ENCODE measurements at places on chromosomes 4 and X. TPM values are rescaled to one million over a fixed set of nuclear protein-coding genes. Genes with fewer than 3 reads are reported as not detected.

The SOWAHD gene
- 0.33 TPM for total RNA-seq

The PAGE4 gene
- not detected for total RNA-seq

The PAGE2 gene
- total RNA-seq = not detected

The RS1 gene
- not detected for total RNA-seq

The DMRTC1B gene
- total RNA-seq = not detected

- H3K4me3 ChIP-seq = no peak overlapping the region
- no peaks in the 10 kb centered on the region for H3K36me3 ChIP-seq
- H3K4me1 ChIP-seq = no peaks in the 10 kb centered on the region
- DNase-seq = no peak
Measured at GRCh38 chrX:78712336-78712735, 35.2 kb upstream of the LPAR4 start.

DNA sequence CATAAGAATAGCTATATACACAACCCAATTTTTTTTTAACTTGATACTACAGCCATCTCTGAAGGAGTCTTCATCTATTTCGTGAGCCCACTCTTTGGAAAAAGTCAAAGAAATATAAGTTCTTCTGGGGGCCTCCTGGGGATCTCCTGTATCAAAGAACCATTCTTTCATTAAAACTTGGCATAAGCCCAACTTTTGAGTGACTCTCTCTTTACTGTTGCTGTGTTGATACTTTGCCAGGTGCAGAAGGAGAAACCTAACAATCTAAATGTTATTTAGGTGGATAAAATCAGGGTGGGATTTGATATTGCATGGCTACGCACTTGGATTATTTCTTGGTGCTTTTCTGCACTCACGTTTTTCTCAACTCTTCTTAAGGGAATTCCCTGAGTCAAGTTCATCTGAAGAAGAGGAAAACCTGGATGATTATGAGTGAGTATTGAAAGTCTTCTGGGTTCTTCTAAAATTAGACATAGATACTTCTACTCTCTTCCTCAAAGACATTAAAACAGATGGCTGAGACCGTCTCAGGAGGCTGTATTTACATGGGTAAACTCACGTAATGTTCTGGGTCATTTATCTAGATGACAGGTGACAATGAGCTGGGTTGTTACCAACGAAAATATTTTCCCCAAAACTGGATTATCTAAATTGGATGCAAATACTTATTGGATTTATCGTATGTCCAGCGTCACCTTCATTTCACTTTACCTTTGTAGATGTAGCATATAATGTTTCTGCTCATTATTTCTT is 25.2 kb downstream of the BMX start:
- no peaks in the 10 kb centered on the region for H3K4me1 ChIP-seq
- no peak overlapping the region for H3K27ac ChIP-seq
- H3K27me3 ChIP-seq = peaks cover 17% of the 10 kb centered on the region
- no peaks in the 10 kb centered on the region for H3K36me3 ChIP-seq
- no peak for DNase-seq
- no peak overlapping the region for H3K4me3 ChIP-seq

DNA sequence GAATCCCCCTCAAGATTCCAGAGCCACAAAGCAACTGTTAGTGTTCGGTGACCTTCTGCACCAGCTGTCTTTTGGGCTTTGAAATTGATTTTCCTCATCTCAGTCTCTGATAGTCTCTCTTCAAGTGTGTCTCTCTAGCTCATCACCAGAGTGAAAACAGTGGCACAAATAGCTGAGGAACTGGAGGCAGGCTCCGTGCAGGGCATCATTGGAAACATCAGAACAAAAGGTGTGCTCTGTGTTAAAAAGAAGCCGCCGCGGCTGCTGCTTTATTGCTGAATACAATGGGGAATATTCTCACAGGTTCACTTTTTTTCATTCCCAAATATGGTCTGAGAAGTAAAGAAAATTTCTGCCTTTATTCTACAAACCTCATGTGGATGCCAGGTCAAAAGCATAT is 297.5 kb downstream of the DCTD start:
- DNase-seq = no peak
- no peaks in the 10 kb centered on the region for H3K36me3 ChIP-seq
- H3K27me3 ChIP-seq = no peaks in the 10 kb centered on the region
- no peaks in the 10 kb centered on the region for H3K4me1 ChIP-seq
- no peak overlapping the region for H3K4me3 ChIP-seq

DNA sequence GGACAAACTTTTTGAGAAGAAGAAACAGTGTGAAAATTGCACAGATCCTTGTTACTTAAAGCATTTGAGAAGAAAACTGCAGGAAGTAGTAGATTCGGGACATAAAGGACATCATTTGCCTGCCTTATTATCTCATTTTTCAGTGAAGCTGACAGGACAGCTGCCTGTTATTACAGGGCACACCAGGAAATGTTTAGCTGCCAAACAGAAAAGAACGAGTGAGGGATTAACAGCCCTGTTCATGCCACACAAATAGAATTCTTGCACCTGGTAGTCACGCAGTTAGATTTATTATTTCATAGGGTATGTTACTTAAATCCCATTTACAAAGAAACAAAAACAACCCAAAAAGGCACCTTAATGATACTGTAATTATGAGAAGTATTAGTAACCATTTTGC is 100.6 kb downstream of the CHIC2 start:
- no peaks in the 10 kb centered on the region for H3K36me3 ChIP-seq
- H3K4me3 ChIP-seq = no peak overlapping the region
- H3K27ac ChIP-seq = no peak overlapping the region
- H3K4me1 ChIP-seq = peaks cover 8% of the 10 kb centered on the region
- H3K27me3 ChIP-seq = no peaks in the 10 kb centered on the region
- DNase-seq = no peak

DNA sequence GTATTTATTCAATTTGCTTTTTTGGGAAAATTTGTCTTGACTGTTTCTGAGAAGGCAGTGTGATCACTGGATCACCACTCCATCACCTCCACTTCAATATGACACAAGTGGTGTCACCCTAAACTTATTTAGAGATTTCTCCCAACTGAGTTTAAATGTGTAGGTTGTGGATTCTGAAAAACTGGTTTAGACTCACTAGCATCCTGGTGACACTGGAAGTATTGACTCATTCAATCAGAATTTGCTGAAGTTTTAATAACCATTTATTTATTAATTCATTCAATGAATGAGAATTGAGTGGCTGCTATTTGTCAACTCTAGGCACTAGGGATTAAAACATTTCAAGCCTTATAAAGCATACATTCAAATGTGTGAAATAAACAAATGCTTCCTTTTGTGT is 819.1 kb upstream of the EPHA5 start:
- no peaks in the 10 kb centered on the region for H3K4me1 ChIP-seq
- no peak for DNase-seq
- H3K27me3 ChIP-seq = no peaks in the 10 kb centered on the region
- H3K36me3 ChIP-seq = no peaks in the 10 kb centered on the region

DNA sequence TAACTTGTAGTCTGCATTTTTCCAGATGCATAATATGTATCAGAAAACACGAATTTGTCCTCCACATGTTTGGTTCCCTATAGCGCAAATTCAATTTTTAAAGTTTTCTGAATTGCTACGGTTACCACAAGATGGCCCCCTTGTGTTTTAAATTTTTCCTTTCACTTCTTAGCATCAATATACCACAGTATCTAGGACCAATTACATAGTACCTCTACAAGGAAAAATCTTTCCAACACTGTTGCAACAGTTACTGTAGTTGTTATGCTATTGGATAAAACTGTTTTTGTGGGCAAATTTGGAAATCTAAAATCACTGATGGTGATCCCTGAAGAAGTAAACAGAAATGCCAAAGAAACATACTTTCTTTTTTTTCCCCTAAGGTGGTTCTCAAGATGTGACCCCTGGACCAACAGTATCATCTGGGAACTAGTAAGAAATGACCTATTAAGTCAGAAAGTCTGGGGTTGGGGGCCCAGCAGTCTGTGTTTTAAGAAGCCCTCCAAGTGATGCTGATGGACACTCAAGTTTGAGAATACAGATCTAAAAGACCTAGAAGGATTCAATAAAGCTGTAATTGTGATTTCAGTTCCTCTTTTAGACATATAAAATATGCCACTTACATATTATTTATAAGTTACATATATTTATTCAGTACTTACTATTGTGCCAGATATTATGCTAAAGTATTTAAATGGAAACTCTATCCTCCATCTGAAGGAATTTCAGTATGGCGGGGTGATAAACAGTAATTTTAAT is 3.1 kb downstream of the ZGRF1 start:
- no peak overlapping the region for H3K4me3 ChIP-seq
- no peaks in the 10 kb centered on the region for H3K4me1 ChIP-seq
- no peak for DNase-seq
- no peaks in the 10 kb centered on the region for H3K27me3 ChIP-seq

DNA sequence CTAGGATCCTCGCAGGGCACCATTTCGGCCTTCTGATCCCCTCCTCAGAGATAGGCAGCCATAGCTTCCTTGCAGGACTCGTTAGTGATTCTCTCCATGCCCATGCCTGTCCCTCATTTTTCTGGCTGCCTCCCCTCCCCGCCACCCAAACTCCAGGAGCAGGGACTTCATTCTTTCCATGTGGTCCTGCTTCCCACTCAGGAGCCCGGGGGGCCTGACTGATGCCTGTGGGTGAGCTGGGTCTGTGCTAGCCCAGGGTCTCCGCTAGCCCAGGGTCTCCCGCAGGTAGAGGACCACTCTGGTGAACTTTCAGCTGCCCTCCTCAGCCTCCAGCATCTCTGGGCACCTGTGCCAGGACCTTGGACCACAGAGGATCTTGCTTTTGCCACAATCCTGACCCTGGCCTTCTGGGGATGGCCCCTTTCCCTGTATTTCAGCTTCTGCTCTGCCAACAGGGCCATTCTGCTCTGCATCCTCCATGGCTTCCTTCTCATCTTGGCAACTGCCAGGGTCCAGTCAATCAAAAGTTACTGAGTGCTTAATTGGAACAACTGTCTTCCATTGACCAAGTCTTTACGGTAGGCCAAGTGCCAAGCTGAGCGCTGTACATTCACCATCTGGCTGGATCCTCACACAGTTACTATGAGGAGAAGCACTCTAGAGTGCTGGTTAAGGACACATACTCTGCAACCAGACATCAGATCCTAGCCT is 152.2 kb downstream of the EFNB1 start:
- peaks cover 33% of the 10 kb centered on the region for H3K27me3 ChIP-seq
- no peak overlapping the region for H3K4me3 ChIP-seq
- no peaks in the 10 kb centered on the region for H3K36me3 ChIP-seq
- no peaks in the 10 kb centered on the region for H3K4me1 ChIP-seq

DNA sequence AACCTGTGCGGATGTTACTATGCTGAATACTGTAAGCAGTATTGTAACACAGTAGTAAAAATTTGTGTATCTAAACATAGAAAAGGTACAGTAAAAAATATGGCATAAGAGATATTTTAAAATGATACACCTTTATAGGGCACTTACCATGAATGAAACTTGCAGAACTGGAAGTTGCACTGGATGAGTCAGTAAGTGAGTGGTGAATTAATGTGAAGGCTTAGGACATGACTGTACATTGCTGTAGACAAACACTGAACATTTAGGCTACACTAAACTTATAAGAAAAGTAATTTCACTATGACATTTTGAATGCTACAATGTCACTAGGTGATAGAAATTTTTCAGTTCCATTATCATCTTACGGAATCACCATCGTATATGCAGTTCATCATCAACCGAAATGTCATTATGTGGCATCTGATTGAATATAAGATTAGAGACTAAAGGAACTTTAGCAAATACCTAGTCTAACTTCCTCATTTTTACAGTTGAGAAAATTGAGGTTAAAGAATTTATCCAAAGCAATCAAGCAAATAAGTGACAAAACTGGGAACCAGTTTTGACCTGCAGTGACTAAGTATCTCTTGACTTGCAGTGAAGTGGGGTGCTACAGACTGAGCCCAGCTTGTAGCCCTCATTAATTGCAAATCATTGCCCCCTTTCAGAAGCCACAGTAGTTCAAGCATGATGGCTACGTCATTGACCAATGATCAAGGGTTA is 55.3 kb downstream of the EGF start:
- no peak overlapping the region for H3K4me3 ChIP-seq
- H3K27me3 ChIP-seq = no peaks in the 10 kb centered on the region
- no peak for DNase-seq
- H3K4me1 ChIP-seq = no peaks in the 10 kb centered on the region
- H3K36me3 ChIP-seq = no peaks in the 10 kb centered on the region

DNA sequence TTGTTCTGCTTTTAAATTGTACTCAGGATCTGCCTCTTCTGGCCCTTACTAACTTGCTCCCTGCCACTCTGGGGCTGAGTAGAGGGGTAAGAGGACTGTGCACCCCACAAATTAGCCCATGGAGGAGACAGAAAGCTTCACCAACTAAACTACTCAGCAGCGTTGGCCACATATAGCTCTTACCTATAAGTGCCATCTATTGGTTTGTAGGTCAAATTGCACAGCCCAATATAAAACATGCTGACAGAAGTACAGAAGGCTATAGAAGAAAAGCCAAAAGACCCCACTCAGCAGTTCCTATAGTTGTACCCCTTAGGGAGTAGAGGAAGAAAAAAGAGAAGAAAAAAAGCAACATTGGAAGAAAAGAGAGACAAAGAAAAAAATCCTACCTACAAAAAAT is 341.2 kb upstream of the FMR1 start:
- H3K4me1 ChIP-seq = no peaks in the 10 kb centered on the region
- H3K27ac ChIP-seq = no peak overlapping the region
- no peak overlapping the region for H3K4me3 ChIP-seq
- no peak for DNase-seq
- H3K36me3 ChIP-seq = no peaks in the 10 kb centered on the region

GRCh38 chr4:138209094-138209493 is 33.1 kb downstream of the SLC7A11 start:
- no peaks in the 10 kb centered on the region for H3K27me3 ChIP-seq
- H3K4me3 ChIP-seq = no peak overlapping the region
- no peak overlapping the region for H3K27ac ChIP-seq

- no peaks in the 10 kb centered on the region for H3K4me1 ChIP-seq
- H3K27ac ChIP-seq = no peak overlapping the region
- H3K27me3 ChIP-seq = no peaks in the 10 kb centered on the region
Measured at GRCh38 chr4:22217480-22217879, 268.9 kb upstream of the KCNIP4 start.

DNA sequence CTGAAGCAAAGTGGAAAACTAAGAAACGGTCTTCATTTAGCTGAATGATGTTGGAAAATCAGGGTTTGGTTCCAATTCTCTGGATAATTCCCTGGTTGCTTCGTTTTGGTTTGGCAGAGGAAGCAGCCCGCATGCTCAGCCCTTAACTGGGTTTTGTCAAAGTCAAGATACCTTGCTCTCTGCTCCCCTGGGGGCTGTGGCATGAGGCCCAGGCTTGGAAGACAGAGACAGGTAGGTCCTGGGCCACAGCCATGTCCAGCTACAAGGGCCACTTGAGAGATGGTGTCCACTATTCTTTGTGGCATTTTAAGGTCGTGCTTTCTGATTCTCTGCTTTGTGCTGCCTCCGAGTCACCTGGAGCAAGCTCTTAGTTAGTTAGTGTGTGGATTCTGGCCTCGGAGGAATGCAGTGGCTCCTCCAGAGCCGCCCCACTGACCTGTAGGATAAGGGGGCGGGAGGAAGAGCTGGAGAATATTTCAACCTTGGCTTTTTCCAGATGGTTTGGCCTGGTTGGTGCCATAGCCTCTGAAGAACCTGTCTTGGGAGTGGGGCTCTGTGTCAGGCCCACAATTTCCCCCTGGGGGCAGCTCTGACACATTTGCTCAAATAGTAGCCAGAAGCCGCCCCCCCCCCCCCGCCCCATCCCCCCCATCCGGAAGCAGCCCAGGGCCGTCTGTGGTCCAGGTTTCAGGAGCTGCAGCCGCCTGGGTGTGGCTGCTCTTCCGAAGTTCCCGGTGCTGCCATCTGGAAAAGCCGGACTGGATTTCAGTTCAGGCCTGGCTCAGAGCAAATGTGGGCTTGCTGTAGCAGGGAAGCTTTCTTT is 147.1 kb downstream of the NHS start:
- H3K4me1 ChIP-seq = no peaks in the 10 kb centered on the region
- H3K27ac ChIP-seq = no peak overlapping the region
- no peaks in the 10 kb centered on the region for H3K27me3 ChIP-seq
- H3K4me3 ChIP-seq = no peak overlapping the region
- H3K36me3 ChIP-seq = no peaks in the 10 kb centered on the region

GRCh38 chr4:42555828-42556227 is 101.1 kb downstream of the ATP8A1 start:
- no peaks in the 10 kb centered on the region for H3K36me3 ChIP-seq
- H3K4me3 ChIP-seq = no peak overlapping the region
- H3K4me1 ChIP-seq = no peaks in the 10 kb centered on the region
- H3K27ac ChIP-seq = no peak overlapping the region
